HuH-7.5 (cell line): ENCODE measurements at places on chromosomes 2 and 18.

DNA sequence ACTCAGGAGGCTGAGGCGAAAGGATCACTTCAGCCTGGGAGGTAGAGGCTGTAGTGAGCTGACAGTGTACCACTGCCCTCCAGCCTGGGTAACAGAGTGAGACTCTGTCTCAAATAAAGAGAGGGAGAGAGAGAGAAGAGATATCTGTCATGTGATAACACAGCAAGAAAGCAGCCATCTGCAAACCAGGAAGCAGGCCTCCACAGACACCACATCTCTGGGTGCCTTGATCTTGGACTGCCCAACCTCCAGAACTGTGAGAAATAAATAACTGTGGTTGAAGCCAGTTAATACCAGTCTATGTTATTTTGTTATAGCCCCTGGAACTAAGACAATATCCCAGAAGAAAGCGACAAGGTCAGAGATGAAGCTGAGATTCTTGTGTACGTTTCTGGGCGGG, 2.6 kb upstream of the CCDC68 start:
- DNase-seq, result no peak

GRCh38 chr2:177889818-177890460, 182.6 kb downstream of the PDE11A start:
- DNase-seq, result no peak

DNA sequence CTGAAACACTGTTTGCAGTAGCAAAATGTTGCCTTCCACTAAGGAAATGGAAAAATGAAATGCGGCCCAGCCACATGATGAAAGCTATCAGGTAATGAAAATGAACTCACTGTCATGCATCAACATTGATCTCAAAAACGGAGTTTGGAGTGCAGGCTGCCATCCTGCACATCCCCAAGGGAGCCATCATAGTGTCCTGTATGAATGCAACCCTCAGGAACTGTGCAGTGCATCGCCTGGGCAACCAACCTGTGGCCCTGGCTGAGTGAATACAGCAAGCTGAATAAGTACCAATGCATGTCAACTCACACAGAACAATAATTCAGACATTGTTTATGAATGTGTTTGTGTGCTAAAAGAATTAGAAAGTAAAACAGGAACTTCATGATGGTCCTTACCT, 23.1 kb upstream of the TXNDC2 start:
- no peak for DNase-seq

DNA sequence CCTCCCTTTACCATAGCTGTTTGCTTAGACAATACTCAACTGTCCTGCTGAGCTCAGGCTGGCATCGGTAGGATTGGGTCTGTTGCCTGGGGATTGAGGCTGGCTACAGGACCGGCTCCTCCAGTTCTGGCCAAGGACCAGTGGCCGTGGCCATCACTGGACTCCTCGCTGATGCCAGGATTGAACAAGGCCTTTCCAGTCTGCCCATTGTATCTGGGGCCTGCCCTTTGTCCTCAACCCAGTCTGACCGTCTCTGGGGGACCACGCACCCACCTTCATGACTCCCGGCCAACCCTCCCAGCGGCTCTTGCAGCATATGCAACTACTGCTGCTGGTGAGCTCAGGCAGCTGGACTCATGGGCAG, 28.7 kb downstream of the SH2D6 start:
- no peak for DNase-seq

GRCh38 chr2:18077231-18077630, 198.8 kb downstream of the KCNS3 start:
- no peak for DNase-seq

DNA sequence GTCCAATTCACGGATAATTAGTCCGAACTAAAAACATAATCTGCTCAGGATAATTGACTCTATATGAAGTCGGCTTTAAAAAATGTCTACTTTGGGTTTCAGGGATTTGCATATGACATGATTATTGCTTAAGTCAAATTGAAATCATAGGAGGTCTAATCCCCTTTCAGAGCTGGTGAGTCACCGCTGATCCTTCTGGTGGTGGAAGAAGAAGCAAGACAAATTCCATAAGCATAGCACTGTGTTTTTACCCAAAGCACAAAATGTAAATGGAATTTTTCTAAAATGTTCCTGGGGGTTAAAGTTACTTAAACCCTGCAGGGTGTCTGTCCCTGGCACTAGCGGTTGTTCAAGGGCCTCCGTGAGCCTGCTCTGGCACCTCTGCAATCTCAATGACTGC, 460.2 kb downstream of the LRATD1 start:
- DNase-seq, result no peak

- no peak for DNase-seq
These were observed 115.8 kb downstream of the POLE4 start for GRCh38 chr2:75074228-75074627.

GRCh38 chr2:141641462-141641861, 489.4 kb downstream of the LRP1B start:
- peak; percentile 3 for DNase-seq

DNA sequence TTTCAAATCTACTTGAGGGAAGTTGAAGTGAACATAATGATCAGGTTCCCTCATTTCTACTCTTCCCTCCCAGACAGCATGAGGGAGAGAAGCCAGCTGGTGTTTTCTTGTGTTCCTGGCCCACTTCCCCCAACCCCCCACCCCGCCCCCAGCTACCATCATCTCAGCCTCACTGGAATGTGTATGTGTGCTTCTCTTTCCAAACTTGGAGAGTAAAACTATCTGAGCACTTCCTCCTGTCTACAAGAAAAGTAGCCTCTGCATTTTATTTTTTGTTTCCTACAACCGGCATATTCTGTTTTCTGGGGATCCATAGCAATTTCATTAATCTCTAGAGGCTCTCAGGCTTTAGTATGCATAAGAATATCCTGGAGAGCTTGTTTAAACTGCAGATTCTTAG, 53.6 kb upstream of the GRHL1 start:
- DNase-seq, result no peak

GRCh38 chr2:48362515-48362914, 167.4 kb upstream of the STON1 start:
- DNase-seq, result no peak

DNA sequence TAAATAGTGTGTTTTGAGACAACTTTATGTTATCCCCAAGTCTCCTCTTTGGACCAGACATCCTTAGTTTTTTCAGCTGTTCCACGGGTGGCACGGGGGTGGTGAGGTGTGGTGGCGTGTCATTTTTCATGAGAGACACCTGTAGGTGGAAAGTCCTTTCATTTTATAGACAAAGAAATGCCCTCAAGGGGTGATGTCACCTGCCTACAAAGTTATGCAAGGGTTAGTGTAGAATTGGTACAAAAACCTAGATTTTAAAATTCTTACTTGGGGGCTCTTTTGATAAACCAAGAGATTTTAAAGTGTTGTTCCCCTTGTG, 15.3 kb downstream of the CTDP1 start:
- DNase-seq, result no peak

DNA sequence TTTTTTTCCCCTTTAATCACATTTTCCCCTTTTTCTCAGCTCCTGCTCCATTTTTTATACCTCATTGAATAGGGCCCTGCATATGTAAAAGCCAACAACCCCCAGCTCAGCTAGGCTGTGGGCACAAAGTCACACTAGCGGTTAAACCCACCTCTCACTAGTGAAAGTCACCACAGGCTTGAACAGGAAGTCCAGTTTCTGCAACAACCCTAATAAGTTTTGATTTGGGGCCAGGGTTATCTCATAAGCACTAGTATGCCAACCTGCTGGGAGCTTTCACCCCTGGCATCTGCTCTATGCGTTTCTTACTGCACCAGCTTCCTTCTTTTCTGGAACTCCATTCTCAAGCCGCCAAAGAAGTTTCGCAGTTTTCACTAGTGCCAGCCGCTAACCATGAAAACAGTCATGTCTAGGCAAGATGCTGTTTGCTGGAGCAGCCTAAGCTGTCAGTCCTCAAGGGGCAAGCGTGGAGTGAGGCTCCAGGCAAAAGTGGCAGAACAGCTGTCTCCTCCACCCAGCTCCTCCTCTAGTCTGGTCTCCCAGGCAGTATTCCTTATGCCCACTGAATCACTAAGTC, 197.0 kb upstream of the MEIS1 start:
- DNase-seq, result no peak

GRCh38 chr2:70468878-70469277, 84.7 kb downstream of the TGFA start:
- DNase-seq, result no peak

- DNase-seq, result no peak
These were observed 115.1 kb downstream of the DTNB start for GRCh38 chr2:25558262-25558661.

DNA sequence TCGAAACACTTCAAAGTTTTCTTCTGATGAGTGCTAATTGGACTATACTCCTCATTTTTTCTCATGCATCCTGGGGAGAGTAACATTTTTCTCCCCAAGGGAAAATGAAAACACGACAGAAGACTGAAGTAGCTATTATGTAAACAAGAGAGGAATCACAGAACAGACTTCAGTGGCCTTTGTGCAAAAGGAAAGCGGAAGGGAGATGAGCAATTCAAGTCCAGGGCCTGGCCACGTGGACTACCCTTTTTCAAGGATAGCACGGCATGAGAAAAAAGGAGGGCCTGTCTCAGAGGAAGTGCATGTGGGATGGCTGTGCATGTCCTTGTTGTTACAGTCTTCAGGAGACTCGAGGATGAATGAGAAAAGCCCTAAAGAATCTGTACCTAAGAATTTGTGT, 43.8 kb upstream of the KCNE4 start:
- DNase-seq, result no peak

- no peak for DNase-seq
These were observed 104.9 kb downstream of the ANKRD44 start for GRCh38 chr2:197205585-197206215.

DNA sequence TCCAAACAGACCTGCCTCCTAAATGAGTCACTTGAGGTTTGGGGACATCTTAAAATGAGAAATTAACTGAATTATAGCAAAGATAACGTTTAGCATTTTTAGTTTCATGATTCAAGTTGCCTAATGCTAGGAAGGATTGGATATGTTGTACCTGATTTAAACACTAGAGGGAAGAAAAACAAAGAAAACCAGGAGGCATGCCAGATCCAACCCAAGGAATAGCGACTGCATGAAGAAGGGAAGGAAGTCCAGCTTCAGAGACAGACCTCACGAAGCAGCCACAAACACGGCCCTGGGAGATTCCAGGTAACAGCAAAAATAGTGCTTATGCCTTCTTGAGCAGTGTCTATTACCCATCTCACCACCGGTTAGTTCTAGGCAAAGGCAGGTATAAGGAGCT, 499.9 kb upstream of the SPHKAP start:
- DNase-seq, result peak; percentile 2

DNA sequence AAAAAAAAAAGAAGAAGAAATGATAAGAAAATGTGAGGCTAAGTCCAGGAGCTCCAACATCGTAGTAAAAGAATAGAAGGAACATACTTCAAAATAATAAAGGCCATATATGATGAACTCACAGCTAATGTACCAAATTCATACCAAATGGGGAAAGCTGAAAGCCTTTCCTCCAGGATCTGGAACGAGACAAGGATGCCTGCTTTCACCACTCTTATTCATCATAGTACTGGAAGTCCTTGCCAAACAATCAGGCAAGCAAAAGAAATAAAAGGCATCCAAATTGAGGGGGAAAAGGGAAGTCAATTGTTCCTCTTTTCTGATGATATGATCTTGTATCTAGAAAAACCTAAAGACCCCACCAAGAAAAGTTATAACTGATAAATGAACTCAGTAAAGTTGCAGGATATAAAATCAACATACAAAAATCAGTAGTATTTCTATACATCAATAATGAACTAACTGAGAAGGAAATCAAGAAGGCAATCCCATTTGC, 170.6 kb downstream of the METTL4 start:
- no peak for DNase-seq

DNA sequence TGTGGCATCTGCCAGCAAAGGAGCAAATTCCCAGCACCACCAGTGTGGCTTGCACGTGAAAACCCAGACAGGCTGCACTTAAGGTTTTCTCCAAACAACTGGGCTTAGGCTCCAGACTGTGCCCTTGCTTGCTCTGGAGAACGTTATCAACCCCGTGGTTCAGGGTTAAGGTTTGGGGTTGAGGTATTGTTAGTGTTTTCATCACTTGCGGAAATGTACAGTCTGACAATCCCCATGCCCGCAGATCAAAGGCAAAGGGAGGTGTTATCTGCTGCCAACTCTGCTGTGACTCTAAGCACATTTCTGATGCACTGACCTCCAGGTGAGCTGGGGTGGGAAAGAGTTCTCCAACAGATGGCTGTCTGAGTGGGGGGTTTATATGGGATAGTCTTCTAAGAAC, 253.5 kb upstream of the NT5C1B start:
- DNase-seq, result no peak

DNA sequence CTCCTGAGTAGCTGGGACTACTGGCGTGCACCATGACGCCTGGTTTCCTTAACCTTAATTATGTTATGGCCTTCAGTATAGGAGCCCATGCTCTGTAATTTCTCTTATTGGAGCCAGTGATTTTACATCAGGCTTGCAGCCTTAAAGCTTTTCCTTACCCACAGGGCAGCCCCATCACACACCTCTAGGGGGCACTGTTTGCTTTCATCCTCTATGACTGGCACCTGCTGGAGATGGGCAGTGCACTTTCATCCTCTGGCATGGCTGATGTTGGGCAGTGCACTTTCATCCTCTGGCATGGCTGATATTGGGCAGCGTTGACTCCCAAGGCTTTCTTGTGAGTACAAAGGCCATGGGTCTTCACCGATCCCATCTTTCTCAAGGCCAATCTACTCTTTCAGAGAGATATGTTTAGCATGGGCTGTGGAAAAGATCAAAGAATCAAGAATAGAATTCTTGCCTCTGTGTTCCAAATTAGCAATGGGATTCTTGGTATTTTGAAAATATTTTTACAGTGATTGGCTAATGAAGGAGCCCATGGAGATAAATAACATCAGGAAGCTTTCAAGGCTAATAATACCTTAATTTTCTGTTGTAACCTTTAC, 80.7 kb upstream of the MEX3C start:
- no peak for DNase-seq
